ENCODE measurements at places on chromosomes 11 and 22. TPM values are rescaled to one million over a fixed set of nuclear protein-coding genes. Genes with fewer than 3 reads are reported as not detected.

GRCh38 chr11:35216962-35217678, 78.1 kb downstream of the CD44 start:
- no peak for DNase-seq

DNA sequence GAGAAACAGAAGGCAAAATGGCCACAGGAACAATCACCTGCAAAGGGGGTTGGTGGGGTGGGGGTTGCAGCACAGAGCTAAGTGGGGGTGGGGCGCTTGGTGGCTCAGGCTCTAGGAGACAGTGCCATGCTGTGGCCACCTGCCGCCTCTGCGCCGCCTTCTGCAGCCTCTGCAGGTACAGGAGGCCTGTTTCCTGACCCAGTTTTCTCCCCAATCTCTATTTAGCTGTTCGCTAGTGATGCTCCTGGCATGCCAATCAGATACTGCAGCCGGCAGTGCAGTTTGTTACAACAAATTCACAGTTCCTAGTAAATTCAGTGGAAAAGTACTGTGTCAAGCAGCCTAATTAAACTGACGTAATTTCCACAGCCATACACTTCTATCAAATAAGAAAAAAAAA, 106.4 kb downstream of the SERGEF start:
- no peak for DNase-seq

DNA sequence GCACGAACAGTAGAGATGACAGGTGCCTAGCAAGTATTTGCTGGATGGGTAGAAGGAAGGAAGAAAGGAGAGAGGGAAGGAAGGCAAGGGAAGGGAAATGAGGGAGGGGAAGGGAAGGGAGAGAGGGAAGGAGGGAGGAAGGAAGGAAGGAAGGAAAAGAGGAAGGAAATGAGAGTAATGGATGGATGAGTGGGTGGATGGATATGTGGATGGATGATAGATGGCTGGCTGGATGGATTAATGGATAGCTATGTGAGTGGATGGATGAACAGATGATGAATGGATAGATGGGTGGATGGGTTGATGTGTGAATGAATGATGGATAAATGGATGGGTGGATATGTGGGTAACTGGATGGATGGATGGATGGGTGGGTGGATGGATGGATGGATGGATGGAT, 125.9 kb upstream of the FGF3 start:
- no peak for DNase-seq

GRCh38 chr11:77154381-77155081, 26.5 kb downstream of the MYO7A start:
- DNase-seq = peak; percentile 36

GRCh38 chr11:82229341-82229740, 504.3 kb downstream of the FAM181B start:
- DNase-seq = no peak

GRCh38 chr11:132068556-132068955, 698.1 kb downstream of the NTM start:
- DNase-seq = no peak

- no peak for DNase-seq
Observed at GRCh38 chr11:1168256-1168655, 10.5 kb downstream of the MUC5AC start.

The YPEL4 gene
- 1.1 TPM for total RNA-seq

DNA sequence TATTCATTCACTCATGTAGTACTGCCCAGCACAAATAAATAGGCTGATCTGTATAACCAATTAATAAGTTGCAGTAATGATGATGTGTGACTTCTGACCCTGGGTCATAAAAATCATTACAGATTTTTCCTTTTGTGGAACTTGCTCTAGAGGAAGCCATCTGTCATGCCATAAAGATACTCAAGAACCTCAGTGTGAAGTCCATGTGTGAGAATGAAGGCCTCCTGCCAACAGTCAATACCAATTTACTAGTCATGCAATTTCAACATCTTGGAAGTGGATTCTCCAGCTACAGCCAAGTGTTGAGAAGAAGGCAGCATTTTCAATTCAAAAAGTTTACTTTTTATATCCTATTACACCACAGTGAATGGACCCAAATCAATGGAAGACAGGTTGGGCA, 435.6 kb upstream of the LRRC4C start:
- DNase-seq = no peak

DNA sequence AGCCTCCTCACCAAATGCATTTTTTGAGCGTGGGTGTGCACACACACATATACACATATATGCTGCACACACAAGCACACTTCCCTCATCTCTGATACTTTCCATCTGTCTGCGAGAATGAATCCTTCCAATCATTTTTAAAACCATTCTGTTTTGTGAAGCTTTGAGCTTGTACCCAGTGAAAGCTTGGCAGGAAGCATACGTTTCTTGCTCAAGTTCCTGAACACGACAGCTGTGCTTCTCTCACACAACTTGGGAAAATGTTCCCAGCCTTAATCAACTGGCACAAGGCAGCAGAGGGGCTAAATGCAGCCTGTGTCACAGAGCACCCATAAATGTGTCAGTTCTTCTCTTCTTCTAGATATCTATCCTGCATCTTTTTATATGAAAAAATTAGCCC, 524.0 kb upstream of the KIRREL3 start:
- DNase-seq = no peak

GRCh38 chr11:2428322-2428795, 16.0 kb downstream of the TRPM5 start:
- peak; percentile 76 for DNase-seq

- DNase-seq = no peak
Observed at GRCh38 chr11:128767591-128768001, 73.7 kb downstream of the FLI1 start.

- peak; percentile 97 for DNase-seq
Observed at GRCh38 chr22:31676700-31677099, 14.7 kb upstream of the PISD start.

The IGSF22 gene
- 1.7 TPM for total RNA-seq

GRCh38 chr22:35662914-35663313, 14.7 kb downstream of the APOL6 start:
- no peak for DNase-seq

- DNase-seq = peak; percentile 61
Observed at GRCh38 chr11:130726234-130727037, 189.8 kb downstream of the SNX19 start.

The GAL3ST1 gene
- total RNA-seq = 0.39 TPM

DNA sequence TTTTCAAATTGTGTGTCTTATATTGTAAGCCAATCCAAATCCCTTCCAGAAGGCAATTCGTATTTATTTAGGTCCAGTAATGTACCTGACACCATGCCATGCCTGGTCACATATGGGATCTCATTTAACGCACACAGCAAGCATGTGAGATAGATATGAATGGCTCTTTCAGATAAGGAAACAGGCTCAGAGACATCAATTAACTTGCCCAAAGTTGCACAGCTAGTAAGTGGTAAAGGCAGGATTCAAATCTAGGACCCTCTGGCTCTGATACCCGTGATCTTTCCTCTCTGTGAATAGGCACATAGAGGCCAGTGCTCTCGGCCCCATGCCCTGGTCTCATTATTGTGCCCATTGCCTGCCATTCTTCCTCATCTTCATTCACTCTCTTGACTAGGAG, 34.3 kb downstream of the KCNJ4 start:
- DNase-seq = no peak

DNA sequence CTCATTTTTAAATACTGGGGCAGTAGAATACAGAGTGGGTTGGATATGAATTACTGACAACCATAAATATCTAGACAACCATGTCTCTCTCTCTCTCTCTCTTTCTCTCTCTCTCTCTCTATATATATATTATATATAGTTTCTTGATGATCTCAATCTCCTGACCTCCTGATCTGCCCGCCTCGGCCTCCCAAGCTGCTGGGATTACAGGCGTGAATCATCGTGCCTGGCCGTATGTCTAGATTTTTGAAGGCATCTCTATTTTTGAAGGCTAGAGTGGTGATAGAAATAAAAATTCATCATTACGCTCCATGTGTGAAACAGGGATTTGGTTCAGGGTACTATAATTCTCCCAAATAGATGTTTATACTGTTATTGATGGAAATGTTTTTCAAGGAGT, 84.1 kb downstream of the DDX10 start:
- no peak for DNase-seq

DNA sequence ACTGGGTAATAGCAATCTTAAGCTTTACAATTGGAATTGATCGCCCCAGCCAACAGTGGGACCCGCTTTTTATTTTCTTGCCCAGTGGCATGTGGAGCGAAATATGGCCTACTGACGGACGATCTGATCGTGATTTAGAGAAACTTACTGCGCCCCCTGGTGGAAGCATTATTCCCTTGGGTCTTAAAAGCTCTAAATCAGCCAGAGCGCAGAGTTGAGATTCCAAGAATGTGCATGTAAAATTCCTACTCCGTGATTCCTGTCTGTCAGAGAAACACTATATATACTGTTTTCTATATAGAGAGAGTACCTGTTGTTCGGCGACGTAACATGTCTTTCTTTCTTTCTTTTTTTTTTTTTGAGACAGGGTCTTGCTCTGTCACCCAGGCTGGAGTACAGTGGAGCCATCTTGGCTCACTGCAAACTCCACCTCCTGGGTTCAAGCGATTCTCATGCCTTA, 3.7 kb upstream of the DPF2 start:
- peak; percentile 92 for DNase-seq

GRCh38 chr22:38729946-38730345, 24.2 kb downstream of the GTPBP1 start:
- DNase-seq = no peak

The MUC2 gene
- not detected for total RNA-seq

DNA sequence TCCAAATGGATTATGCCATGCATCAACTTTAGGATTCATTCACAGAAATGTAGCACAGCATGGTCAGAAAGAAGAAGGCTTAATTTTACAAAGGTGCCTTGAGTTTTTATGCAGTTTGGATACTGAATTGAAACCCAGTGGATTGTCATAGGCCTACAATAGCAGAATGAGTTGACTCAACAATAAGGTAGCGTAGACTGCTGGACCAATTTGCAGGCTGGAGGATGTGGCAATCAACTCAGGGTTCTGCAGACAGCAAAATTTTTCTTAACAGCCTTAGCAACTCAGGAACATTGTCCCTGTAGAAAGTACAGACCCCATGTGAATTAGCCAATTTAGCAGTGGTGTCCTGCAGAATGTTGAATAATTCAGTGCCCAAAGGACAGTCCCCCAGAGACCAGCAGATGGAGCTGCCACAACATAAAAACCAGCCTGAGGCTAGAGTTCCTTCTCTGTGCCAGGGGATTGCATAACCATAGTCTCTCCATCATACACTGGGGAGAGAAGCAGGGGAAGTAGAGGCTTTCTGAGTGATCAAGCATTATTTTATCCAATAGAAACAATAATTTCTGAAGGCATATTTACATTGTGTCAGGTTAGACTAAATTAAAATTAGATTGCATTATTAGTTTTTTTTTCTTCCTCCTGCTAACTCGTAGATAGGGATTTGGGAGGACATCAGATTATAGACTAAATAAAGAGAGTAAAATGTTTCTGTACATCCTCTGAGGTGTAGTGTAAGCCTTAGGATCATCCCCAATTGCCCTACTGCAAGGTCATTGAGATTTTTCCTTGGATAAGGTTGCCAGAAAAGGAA, 20.3 kb upstream of the MRPL17 start:
- DNase-seq = peak; percentile 53

DNA sequence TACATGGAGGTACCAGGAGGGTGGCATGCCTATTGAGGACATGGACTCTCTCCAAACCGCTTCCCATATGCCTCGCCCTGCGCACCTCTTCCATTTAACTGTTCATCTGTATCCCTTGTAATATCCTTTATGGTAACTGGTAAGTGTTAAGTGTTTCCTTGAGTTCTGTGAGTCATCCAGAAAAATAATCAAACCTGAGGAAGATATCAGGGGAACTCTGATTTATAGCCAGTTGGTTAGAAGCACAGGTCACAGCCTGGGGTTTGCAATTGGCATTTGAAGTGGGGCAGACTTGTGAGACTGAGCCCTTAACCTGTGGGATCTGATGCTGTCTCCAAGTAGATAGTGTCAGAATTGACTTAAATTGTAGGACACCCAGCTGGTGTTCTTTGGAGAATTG, 27.6 kb upstream of the CAT start:
- DNase-seq = no peak

DNA sequence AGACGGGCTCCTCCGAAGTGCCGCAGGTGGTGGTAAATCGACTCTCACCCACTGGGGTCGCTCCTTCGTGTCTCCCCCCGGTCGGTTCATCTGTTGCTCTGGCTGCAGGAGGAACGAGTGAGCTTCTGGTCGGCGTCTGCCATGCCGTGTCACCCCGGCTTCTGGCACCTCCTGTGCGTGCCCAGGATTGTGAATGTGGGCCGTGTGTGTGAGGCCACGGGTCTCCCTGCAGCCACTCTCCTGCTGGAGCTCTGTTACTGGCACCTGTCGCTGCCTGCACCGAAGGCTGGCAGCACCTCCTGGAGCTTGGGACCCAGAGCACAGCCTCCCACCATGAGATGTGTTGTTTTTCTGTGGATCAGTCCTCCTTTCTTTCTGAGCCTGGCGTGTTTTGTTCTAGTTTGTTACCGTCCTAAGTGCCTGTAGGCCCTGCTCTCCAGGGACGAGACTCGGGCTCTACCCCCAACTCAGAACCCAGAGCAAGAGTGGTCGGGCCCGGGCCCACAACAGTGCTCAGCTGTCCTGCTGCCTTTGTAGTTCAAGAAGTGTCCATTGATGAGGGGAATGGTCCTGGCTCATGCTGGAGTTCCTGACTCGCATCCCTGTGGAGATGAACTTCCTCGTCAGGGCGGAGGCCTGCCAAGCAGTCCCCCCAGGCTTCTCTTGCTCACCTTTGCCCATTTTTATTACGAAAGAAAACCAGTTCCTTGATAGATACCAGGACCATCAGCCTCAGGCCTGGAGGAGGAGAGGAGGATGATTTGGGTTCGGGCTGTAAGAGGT, 66.6 kb downstream of the MED15 start:
- no peak for DNase-seq

The RFPL2 gene
- not detected for total RNA-seq

The UBQLN3 gene
- total RNA-seq = 0.13 TPM

The DAGLA gene
- 5.0 TPM for total RNA-seq

DNA sequence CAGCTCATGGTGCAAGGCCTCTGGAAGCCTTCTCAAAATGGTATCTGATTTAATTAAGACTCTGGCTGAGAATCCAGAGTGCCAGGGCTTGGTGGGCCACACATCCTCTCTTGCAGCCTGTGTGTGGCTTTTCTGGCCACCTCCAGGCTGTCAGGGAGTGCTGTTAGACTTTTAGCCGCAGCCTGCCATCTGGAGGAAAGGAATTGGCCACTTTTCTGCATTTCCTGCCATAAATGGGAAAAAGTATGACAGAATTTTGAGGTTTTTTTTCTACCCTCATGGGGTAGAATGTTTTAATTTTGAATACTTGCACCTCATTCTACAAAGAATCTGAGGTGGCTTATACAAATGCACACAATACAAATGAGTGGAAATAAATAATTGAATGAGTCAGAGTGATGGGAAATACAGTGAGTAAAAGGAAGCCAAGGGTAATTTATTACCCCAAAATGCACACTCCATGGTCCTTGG, 218.4 kb downstream of the ADAMTS15 start:
- no peak for DNase-seq

The OR52I1 gene
- not detected for total RNA-seq

The OLFML1 gene
- 16.5 TPM for total RNA-seq

The TSSK2 gene
- not detected for total RNA-seq

The ZBTB16 gene
- total RNA-seq = 65.2 TPM

- no peak for DNase-seq
Observed at GRCh38 chr11:26992031-26992541, 1.8 kb upstream of the FIBIN start.
